ENCODE measurements at places on chromosomes 5 and 9.

GRCh38 chr9:93288891-93289883 is 105.2 kb downstream of the WNK2 start:
- no peak for DNase-seq

DNA sequence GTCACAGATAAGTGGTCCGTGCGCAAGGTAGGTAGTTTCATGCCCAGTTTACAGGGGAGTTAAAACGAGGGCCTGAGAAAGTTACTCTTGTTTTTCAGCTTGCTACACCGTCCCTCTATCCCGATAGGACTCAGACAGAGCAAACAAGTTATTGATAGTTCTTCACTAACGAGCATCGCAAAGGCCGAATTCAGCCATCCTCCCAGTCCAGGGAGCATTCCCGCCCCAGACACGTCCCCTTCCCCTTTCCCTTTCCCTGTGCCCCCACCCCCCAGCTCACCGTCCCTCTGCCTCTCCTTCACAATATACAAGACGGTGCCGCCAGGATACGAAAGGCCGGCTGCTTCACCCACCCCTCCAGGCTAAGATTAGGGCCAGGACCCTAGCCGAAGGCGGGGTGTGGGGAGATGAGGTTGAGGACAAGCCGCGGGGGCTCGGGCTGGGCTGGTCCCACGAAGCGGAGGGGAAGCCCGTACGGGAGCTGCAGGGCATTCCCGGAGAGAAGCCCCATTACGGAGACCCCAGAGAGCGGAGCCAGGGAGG is 599 bp downstream of the KIAA1191 start:
- no peak for DNase-seq

DNA sequence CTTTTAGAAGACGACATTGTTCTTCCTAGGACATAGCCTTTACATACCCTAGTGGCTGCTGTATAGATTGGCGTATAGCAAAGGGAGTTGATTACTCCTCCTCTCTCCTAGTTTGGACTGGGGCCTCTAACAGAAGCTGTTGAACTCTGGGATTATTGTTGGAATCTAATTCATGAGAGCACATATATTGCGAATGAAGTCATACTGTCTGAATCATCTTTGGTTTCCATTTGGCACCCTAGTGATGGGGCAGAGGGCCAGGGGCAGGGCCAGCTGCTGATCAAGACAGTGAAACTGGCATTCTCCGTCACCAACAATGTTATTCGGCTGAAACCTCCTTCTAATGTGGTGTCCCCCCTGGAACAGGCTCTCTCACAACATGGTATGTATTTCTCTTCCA is 40.3 kb downstream of the NUP188 start:
- DNase-seq, result no peak

DNA sequence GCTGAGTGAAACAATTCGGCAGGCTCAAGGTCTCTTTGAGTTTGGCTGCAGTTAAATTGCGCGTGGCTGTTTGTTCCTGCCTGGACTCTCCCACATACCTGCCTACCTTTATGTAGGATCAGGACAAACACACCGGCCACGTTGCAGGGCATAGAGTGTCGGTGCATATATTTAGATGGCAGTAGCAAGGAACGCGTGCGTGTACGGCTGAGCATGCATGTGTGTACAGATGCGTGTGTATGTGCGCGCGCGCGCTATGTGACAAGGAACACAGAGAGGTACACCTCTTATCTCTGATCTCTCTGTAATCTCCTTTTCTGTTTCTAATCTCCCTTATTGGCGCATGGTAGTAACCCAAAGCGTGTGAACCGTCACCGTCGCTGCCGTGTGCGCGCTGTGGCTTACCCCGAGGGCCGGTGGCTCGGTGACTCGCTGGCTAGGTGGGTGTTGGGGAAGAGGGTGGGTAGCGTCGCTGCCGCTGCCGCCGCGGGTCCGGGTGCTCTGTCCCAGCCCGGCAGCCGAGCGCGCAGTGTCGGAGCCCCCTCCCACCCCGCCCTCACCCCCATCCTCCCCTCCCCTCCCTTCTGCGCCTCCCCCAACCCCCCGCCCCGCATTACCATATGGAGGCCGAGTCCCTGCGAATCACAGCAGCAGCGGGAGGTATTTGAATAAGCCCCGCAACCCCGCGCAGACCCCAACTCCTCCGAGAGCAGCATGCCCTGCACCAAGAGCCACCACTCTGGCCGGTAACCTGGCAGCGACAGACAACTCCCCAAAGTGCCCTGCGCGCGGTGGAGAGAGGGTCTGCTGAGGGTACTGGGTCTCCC is 204.8 kb downstream of the MEF2C start:
- no peak for DNase-seq

DNA sequence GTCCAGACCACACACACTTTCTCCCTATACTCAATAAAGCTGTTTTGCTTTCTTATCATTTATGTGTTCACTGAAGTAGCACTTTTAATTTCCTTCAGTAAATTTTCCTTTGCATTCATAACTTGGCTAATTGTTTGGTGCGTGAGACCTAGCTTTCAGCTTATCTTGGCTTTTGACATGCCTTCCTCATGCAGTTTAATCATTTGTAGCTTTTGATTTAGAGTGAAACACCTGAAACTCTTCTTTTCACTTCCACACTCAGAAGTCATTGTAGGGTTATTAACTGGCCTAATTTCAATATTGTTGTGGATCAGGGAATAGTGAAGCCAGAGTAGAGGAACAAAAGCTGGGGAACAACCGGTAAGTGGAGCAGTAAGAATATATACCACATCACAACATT is 114.7 kb downstream of the ST8SIA4 start:
- no peak for DNase-seq

GRCh38 chr5:91305640-91306039 is 77.5 kb downstream of the ARRDC3 start:
- no peak for DNase-seq

Data from hippocampal formation (tissue), 2 donors.